ENCODE measurements at places on chromosomes 16 and 17. TPM values are rescaled to one million over a fixed set of nuclear protein-coding genes. Genes with fewer than 3 reads are reported as not detected.

The SLC38A8 gene
- total RNA-seq, result not detected

The CYB5D1 gene
- total RNA-seq, result 9.2 TPM

The SBK1 gene
- 117 TPM for total RNA-seq

The SCN4A gene
- 7.9 TPM for total RNA-seq

The PTGES3L gene
- total RNA-seq, result 4.1 TPM

The COASY gene
- 57.4 TPM for total RNA-seq

The OVCA2 gene
- 16.3 TPM for total RNA-seq

The SNN gene
- 491 TPM for total RNA-seq

The UTS2R gene
- total RNA-seq, result 7.2 TPM

The CYTH1 gene
- total RNA-seq, result 57.2 TPM

All from glutamatergic neuron (in vitro differentiated cells).